Stimulated activated CD8-positive, alpha-beta memory T cell treated with anti-CD3 and anti-CD28 coated beads, Interleukin-15, amount 100 ng/mL, for 48 hours (primary cell): ENCODE measurements at places on chromosomes 5 and 9.

DNA sequence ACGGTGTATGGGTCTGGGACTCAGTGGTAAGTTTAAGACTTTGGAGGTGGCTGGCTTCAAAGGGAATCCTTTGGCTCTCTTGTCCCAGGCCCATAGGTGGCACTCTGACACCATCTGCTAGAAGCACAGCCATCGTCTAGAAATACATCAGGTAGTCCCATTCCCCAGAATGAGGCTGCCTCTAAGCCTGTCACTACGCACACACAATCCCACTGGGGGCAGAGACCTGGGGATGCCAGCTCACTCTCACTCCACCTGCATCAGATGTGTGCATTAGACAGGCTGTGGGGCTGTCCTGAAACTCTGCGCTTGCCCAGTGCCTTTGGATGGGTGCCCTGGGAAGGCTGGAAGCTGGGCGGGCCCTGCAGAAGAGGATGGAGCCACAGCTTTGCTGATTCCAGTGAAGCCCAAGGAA, 127.5 kb upstream of the PANK3 start:
- no peak for DNase-seq

- no peak for DNase-seq
Measured at GRCh38 chr5:142420561-142421227, 95.9 kb upstream of the SPRY4 start.

DNA sequence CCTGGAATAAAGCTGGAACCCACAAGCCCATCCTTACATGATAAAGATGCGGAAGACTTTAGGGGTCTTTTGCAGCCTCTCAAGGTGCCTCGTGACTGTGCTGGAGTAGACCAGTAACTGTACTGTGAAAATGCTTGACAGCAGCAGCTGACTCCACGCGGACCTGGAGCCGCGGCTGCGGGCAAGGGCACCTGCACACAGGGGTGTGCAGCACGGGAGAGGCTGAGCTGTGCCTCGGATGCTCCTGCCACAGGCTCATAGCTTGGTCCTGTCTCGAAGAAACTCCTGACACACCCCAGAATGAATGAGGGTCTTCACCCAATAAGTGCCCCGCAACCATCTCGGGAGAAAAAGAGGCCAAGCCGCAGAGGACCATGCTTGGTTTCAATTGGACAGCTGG, 40.3 kb upstream of the CEP72 start:
- DNase-seq: no peak

DNA sequence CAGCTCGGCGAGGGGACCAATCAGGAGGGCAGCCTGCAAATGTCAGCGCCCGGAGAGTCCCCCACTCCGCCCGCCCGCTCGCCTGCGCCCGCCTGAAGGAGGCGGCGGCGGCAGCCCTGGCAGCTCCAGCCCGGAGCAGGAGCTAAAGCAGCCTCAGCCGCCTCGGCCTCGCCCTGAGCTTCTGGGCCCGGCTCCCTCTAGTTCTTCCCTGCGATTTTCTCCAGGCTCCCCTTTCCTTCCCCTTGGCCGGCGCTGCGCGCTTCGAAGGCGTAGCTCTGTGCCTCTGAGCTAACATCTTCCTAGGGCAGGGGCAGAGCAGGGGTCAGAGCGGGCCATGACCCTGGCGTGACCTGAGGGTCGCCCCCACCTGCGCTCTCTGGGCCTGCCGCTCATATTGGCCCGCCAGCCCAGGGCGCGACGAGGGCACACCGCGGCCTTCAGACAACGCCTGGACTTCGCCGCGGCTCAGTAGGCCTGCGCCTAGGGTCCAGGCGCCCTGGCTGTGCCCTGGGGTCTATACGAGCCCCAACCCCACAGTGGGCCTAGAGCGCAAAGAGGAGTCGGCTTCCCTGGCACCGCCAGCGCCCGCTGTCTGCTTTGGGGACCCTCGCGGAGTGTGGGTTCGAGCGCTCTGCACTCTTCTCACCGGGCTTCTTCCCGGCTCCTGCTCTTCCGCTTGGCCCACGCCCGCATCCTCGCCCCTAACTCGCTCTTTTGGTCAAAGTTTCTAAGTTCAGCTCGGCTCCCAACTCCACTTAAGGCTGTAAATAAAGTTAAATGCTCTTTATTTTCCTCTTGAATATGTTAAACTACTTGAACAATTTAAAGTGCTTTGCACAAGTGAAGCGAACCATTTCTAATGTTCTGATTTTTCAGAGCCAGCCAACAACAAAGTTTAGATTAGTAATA, 504 bp upstream of the OTP start:
- DNase-seq: no peak

GRCh38 chr5:181164076-181164952, 16.9 kb downstream of the OR2V2 start:
- DNase-seq: peak; percentile 30

- no peak for DNase-seq
Measured at GRCh38 chr9:127050591-127051001, 71.8 kb downstream of the ANGPTL2 start.
